ENCODE measurements at places on chromosomes 7 and 10.

GRCh38 chr10:101215397-101216206 lies 13.7 kb downstream of the LBX1 start:
- DNase-seq, result no peak

DNA sequence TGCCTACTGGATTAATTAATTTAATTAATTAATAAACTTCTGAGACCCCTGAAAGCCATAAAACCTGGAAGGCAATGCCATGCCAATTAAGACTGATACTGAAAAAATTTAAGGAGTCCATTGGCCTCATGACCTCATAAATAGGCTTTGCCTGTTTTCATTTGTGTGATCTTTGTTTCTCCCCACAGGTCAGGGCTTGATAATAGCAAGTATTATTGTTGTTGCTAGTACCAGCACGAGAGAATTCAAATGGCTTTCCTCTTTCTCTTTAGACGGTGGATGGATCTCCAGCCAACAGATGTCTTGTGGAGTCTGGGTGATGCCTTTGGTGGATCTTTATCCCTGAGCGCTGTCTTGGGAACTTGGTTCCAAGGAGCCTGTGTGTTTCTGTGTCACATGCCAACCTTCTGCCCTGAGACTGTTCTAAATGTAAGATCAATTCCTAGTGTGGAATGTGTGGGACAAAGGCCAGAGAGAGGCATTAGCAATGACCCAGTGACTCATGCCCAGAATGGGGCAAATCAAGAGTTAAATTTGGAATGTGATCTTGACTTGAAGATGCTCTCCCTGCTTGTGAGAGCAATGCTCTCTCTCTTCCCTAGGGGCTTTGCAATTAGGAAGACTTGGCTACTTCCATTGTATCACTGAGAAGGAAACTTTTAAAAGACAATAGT lies 17.7 kb downstream of the ACSM6 start:
- DNase-seq, result no peak

GRCh38 chr7:25356534-25357151 lies 128.4 kb upstream of the NPVF start:
- no peak for DNase-seq

- DNase-seq, result no peak
Measured at GRCh38 chr7:45098983-45099839, 10.4 kb upstream of the NACAD start.

DNA sequence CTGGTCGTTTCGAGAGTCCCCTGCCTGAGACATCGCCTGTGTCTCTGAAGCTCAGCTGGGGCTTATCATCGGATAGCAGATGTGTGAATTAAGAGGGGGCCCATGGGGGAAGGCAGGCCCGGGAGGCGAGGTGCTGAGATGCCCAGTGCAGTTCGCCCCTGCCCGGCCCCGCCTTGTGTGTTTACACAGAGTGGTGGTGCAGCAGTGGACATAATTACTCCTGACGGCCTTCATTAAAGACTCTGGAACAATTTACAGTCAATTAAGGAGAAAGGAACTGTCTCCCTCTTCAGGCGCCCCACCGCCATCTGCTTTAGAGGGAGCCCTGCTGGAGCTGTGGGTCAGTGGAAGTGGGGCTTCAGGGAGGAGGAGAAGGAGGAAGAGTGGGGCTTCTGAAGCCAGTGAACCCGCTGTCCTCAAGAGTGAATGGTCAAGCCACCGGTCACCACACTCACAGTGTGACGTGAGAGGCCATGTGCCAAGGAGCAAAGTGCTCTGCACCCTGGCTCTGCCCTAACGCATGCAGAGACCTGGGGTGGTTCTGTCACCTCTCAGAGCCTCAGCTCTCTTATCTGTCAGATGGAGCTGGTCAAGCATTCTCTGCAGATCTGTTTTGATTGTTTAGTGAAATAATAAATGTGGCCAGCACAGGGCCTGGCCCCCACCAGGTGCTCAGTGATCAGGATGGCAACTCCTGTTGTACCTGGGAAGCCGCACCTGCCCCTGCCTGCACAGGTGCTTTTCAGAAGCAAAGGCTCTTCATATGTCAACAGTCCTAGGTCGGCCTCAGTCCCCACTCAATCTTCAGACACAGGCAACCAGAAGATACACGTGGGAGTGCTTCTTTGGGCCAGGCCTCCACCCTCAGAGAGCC lies 65.6 kb downstream of the CDH23 start:
- DNase-seq, result no peak

All from activated T-helper 1 cell treated with anti-CD3 and anti-CD28 coated beads, Interleukin-2, amount 50 U/mL, for 16 hours (primary cell).